ENCODE measurements at places on chromosomes 3 and 15.

GRCh38 chr15:48086133-48086532, 34.7 kb upstream of the SLC24A5 start:
- DNase-seq, result no peak

DNA sequence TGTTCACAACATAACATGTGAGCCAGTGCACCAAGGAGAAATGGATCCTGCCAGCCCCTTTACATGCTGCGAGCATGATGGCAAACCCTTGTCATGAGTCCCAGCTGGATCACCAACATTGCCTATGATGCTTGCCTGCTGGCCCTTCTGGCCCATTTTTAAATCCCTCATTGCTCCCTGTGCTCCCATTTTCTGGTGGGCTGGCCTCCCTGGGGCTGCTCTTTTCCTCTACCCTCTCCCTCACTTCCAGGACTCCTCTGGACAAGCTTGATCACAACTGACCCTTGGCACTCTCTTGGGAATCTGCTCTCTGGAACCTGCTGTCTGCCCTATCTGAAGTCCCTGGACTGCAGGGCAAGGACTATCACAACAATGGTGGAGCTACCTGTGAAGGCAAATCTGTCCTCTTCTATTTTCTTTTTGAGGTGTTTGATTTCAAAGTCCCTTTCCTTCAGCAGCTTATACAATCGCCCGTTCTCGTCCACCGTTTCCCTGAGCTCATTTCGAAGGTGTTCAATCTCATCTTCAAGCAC, 16.3 kb downstream of the CCDC13 start:
- no peak for DNase-seq

GRCh38 chr3:64021922-64022321, 1.4 kb downstream of the PSMD6 start:
- no peak for DNase-seq

DNA sequence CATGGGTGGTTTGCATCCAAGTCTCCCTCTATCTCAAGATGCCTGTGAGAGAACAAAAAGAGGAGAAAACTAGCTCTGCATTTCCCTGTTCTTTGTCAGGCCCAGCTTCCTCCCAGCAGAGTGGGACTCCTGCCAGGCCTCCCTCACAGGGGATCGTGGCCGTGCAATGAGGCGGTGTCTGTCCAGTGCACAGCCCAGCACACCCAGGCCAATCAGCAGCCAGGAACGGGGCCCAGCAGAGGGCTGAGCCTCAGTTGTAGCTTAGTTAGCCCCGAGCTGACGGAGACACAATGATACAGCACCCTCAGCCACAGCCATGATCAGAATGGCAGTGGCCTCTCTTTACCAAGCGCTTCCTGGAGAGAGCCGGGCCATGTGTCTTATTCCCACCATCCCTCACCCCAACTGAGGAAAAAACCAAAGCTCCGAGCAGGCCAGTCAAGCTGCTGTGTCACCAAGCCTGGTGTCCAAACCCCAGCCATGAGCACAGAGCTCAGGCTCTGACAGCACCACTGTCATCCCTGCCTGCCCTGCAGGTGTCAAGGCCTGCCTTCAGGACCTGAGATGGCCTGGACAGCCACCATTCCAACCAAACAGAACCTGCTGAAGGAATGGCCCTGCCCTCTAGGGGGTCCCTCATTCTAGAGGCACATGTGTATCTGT, 71.1 kb downstream of the DNAJB8 start:
- DNase-seq, result no peak

GRCh38 chr3:126618021-126618420, 36.9 kb downstream of the TXNRD3 start:
- DNase-seq, result no peak

DNA sequence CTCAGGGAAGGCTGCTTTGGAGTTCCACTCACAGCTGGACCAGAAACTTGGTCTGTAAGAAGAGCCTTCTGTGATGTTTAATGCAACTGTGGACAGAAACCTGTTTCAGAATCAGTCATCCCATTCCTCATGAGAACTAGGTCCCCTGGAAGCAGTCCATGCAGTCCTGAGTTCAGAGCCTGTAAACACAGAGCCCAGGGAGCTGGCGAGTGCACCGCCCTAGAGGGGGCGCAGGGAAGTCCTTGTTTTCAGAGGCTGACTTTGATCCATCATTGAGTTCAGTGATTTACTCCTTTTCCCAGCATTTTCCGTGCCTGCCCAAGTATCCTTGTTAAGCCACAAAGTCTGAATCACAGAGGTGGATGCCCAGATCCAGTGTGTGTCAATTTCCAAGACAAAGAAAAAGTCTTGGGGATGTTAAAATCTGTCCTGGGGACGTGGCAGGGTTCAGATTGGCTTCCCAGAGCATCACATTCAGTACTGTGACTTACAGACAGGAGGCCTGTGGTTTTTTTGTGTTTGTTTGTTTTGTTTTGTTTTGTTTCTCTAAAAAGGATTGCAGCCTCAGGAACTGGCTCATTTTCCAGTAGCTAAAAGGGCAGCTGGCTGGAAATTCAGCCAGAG, 9.8 kb upstream of the TXNRD3 start:
- DNase-seq, result no peak

DNA sequence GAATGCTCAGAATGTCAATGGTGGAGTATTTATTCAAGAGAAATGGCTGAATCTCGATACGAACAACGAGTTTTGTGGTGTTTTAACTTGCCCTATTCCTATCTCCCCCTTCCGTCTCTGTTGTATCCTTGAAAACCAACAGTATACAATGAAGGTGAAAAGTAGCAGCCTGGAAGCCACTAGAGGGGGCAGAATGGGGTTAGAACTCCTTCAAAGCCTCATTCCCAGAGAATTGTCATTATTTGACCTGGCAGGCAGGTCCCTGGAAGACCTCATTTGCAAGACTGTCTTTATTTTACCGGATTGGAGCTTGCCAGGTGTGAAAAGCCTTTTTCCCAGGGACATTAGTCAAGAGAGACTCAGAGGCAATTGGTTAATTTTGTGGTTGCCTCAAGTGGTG, 139.4 kb downstream of the LRRC28 start:
- DNase-seq, result no peak

DNA sequence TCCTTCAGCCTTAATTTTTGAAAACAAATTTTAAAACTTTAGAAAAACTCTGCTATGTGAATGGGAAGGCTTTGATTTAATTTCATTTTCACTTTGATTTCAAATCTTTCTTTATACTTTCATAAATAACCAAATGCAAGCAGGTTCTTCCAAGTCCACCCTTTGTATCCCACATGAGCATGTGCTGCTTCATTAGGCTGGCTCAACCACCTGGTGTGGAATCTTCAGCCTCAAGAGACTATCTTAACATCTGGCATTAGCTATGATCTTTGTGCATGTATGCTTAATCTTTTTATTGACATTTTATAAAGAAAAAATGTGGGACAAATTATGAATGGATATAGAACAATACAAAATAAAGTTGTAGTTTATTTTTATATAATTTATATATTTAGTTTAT, 81.8 kb upstream of the MLF1 start:
- no peak for DNase-seq

GRCh38 chr3:72768936-72769335, 79.3 kb downstream of the SHQ1 start:
- DNase-seq, result no peak

- DNase-seq, result no peak
Observed at GRCh38 chr15:85062560-85062959, 80.9 kb downstream of the PDE8A start.

DNA sequence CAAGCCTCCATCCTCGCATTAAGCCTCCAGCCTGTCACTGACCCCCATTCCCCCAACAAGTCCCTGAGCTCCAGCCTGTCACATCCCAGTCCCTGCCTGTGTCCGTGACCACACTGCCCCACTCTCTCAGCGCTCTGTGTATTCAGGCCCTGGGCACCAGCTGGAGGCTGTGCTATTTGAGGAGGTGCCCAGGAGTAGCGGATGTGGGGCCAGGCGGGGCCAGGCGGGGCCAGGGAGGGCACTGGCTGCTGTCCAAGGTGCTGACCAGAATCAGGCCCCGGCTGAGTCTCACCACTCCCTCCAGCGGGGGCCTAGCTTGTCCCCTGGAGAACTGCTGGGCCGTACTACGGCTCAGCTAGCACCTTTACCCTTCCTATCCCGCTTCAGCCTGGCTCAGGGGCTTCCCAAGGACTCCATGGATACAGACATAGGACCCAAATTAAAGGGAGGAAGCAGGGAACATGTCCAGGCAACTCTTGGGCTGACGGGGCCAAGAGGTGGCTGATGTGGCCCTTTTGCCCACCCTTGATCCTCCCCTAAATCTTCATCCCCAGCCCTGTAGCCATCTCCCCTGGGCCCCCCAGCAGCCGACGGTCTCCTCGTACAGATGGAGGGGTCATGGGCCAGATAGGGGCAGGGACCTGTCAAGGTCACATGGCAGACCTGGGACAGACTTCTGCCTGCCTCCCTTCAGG, 1.1 kb downstream of the HHATL start:
- DNase-seq, result peak; percentile 11

GRCh38 chr3:61768284-61769037, 207.1 kb downstream of the PTPRG start:
- no peak for DNase-seq

DNA sequence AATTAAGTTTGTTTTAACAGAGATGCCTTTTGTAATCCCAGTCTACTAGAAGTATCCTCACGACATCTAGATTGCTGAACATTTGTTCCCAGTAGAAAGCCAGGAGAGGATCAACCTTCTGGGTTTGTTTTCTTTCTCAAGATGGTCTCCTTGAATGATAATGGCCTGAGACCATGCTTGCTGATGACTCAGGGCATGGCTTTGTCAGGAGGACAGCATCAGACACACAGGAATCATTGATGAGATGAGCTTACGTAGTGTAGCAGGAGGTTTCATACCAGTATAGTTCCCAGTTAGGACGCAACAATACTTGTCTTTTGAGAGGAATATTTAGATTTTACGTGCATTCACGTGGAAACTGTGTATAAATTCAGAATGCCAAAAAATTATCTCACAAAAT, 38.6 kb downstream of the ATP1B3 start:
- DNase-seq, result no peak

DNA sequence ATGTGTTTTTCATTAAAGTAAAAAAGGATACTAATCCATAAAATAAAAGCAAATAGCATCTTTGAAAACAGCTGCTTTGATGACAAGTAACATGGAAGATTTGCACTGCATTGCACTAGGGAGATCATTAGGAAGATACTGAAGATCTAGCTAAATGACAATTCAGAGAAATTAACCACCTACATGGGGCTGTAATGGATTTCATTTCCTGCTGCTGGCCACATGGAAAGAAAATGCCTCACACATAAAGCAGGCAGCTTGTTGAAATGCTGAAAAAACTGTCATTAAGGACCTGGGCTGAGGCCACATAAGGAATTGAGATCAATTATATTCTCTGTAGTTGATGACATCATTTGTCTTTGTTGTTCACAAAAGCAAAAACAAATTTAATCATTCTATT, 94.1 kb downstream of the PYDC2 start:
- no peak for DNase-seq

GRCh38 chr3:195133462-195133861, 137.5 kb downstream of the XXYLT1 start:
- DNase-seq, result no peak

GRCh38 chr3:57298041-57298440, 5.6 kb upstream of the ASB14 start:
- no peak for DNase-seq

DNA sequence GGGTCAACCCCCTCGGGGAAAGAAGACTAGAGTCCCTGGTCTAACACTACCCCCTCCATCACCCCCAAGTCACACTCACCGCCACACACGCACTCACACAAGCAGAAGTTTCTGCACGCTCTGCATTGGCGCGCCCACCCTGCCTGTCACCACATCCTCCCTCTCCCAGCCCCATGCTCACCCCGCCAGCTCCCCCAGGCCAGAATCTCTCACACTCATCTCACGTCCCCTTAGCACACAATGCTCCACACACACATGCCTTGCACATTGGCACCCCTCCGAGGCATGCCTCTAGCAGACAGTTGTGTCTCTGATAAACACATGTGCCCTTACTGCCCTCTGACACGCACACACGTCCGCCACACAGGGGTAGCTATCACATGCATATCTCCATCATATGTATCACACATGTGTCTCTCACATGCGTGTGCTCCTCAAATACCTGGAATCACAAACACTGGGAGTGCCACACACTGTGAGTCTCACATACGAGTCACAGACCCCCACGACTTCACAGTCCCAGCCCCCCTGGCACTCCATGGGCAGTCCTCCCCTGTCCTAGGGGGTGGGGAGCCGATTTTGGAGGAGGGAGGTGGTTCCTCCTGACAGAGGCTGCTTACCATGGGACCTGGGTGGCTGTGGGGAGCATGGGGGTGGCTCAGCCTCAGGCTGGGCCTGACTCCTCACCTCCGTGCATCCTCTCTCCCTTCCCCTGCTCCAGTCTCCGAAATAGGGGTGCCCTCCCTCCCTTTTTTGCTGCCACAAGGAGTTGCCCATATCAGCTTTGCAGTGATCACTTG, 898 bp downstream of the FBLN2 start:
- DNase-seq, result no peak

GRCh38 chr15:98835876-98836275, 171.7 kb downstream of the PGPEP1L start:
- DNase-seq, result no peak

DNA sequence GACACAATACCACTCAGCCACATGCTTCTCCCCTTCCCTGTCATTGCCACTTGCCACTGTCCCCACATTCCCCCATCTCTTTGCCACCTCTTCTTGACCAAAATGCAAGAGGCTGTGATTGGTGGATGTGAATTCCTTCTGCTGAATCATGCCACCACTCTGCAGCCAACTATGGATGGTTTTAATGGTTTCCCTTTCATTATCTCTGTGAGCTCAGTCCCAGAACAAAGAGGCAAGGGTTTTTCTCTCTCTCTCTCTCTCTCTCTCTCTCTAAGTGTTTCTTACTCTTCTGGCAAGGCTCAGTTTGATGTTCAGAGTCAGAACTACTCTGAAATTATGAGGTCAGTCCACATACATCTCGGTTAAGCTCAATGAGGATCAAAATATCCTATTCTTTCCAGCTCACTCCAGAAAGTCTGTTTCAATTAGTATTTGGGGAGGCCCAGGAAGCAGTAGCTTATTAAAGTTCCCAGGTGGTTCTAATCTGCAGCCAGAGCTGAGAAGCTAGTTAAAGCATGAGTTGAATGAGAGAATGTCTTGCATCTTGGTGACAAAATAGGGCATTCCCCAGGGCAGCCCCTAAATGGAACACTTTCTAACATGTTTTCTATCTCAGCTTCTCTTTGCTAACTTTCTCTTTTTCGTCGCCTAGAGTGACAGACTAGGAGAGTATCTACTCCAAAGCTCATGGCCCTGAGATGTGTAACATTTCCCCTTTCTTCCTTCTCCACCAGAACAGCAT, 8.5 kb upstream of the ILDR1 start:
- DNase-seq, result no peak

GRCh38 chr3:136334209-136334608, 84.1 kb downstream of the PCCB start:
- no peak for DNase-seq

DNA sequence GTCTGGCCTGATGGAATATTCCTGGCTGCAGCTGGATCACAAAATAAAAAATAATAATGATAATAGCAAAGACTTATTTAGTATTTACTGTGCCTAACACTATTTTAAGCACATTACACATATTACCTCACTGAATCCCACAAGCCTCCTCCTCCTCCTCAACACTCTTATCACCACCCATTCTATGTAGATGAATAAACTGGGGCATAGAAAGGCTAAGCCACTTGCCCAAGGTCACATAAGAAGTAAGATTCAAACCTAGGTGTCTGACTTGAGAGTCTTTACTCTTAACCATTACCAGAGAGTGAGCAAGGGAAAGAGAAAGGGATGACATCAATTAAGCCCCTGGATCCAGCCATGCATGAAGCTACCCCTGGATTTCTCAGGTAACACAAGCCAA, 493.1 kb downstream of the SHQ1 start:
- no peak for DNase-seq

Measured in stimulated activated CD4-positive, alpha-beta T cell treated with anti-CD3 and anti-CD28 coated beads, Interleukin-1b, Interleukin-23, amount 100 ng/mL, for 1 hour (primary cell).